ENCODE measurements at places on chromosomes 6 and 20.

DNA sequence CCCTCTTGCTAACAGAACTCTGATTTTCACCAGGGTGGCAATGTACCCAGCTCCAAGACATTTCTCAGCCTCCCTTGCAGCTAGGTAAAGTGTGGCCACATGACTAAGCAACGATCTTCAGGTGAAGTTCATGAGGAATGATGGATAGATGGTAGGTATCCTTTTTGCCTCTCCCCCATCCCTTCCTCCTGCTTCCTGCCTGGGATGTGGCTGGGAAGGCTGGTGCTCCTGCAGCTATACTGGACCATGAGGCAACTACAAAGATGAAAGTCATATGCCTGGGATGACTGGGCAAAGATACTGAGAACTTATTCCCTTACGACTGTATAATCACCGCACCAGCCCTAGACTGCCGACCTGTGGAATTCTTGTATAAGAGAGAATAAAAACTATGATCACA, 13.4 kb downstream of the ZNF335 start:
- no peak for DNase-seq

- no peak for DNase-seq
Observed at GRCh38 chr6:3260296-3260695, 1.5 kb downstream of the PSMG4 start.

- DNase-seq, result peak; percentile 32
Observed at GRCh38 chr6:41607736-41608135, 30.5 kb upstream of the MDFI start.

DNA sequence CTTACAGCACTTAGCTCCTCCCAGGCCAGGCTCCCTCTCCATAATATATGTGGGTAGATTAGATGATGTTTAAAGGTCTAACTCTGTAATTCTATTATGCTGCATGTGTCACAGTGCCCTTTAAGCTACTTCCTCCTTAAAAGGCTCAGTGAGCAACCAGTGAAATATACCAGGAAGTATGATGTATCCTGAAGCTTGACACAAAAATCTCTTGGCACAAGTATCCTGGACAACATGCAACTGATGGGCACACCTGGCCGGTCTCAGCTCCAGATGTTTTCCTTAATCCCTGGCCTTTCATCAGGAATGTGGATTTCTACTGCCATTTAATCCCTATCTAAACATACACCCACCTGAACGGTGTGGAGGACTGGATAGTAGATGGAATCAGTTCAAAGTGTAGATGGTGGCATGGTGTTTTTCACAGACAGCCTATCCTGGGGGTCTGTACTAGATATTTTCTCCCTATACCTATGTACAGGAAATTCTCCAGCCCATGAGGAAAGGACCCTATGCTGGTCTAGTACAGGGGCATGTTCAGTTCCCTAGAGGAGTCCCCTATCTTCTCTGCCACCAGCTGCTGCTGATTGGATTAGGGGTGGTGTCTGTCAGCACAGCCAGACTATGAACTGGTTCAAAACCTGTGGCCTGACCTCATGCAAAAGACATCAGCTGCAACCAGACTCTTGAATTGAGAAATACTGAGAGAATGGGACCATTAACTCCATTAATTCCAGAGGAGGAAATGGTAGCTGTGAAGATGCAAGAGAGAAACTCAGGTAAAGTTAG, 59.4 kb upstream of the CITED2 start:
- no peak for DNase-seq

GRCh38 chr20:15287329-15287728, 949.9 kb upstream of the FLRT3 start:
- DNase-seq, result no peak

DNA sequence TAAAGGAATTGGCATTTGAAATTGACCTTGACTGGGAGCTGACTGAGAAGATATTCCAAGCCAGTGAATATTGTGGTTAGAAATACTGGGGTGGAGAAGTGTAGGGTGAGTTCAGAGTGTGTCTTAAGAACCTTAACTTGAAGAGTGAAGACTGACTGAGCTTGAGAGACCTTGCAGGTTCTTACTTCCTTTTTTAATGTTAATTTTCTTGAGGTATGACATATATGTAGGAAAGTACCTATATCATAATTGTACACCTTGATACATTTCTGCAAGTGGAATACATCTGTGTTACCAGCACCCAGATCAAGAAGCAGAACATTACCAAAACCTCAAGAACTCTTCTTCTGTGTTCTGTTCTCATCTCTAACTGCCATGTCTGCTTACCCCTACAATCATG, 11.0 kb downstream of the DHX35 start:
- no peak for DNase-seq

GRCh38 chr6:6635291-6635690, 46.8 kb downstream of the LY86 start:
- no peak for DNase-seq

DNA sequence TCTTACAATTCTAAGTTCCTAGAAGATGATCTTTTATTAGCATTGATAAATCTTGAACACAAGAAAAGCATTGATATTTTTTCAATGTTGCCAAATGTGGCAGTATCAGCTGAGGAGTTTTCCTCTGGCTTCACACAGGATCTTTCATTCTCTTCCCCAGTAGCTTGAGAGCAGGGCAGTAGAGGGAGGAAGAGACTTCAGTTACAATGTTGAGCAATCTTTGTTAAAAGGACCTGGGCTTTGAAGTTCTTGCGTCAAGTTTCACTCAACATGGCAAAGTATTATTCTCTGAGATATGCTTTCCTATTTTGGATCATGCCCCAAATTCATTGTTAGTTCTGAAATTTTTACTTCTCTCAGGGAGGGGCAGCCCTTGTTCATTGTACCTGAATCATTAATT, 238.0 kb downstream of the COL12A1 start:
- DNase-seq, result no peak

- DNase-seq, result peak; percentile 59
Observed at GRCh38 chr6:138004430-138005287, 102.6 kb downstream of the PERP start.

DNA sequence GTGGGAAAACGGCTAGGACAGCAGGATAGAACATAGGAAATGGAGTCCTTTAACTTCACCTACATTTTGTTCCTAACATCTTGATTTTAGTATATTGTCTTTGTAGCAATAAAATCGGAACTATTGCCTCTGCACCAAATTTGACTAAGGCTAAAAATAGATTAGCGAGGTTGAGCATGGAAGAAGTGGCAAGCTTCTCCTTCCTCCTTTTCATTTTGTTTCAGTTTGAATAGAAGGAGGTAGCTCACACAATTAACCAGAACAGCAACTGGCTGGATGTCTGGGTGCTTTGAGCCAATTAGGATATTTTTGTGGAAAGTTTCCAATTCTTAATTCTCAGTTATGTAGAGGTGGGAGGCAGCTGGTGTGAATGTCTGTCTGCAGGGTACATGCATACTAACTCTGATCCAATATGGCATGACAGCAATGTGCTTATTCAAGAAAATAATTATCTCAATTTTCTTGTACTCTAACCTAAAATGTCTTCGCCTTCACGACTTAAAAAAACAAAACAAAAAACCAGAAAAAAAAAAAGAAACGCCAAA, 3.1 kb upstream of the HECA start:
- DNase-seq, result no peak

- DNase-seq, result no peak
Observed at GRCh38 chr6:32624565-32624964, 12.6 kb upstream of the HLA-DQA1 start.

GRCh38 chr20:3679749-3680700, 1.8 kb downstream of the ADAM33 start:
- DNase-seq, result no peak

- DNase-seq, result peak; percentile 51
Observed at GRCh38 chr20:12391099-12391498, 473.4 kb downstream of the BTBD3 start.

DNA sequence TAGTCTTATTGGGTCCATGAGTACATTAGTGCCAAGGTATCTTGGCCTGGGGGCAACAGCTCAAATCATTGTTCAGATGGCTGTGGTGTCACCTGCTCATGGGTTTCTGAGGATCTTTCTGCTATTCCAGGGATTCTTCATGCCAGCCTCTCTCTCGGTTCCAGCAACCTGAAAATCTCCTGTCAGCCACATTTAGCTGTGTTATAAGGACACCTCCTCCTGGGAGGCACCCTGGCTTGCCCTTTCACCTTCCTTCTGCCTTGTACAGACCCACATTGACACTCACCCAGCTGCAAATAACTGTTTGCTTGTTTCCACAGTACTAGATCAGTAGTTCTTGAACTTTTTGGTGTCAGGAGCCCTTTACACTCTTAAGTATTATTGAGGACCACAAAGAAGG, 159.9 kb downstream of the GRM4 start:
- DNase-seq, result no peak

DNA sequence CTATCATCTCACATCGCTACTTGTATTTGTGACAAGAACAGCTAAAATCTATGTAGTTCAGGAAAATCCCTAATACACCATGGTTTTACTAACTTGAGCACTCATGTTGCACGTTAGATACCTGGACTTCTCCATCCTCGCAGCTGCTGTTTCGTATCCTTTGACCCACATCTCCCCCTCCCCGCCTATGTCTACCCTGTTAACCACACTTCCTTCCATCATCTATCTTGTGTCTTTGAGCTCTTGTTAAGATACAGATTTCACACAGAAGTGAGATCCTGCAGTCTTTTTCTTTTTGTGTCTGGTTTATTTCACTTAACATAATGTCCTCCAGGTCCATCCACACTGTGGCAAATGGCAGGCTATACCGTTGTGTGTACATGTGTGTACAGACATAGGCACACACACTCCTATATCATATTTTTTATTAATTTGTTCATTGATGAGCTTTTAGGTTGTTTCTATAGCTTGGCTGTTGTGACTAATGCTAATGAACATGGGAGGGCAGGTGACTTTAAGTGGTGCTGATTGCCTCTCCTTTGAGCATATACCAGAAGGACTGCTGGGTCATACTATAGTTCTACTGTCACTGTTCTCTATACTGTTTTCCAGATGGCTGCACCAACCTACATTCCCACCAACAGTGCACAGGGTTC, 117.8 kb downstream of the WDR27 start:
- DNase-seq, result no peak

GRCh38 chr6:2746557-2747061, 4.1 kb downstream of the MYLK4 start:
- DNase-seq, result no peak

GRCh38 chr6:37727996-37728395, 30.3 kb upstream of the MDGA1 start:
- DNase-seq, result peak; percentile 63

DNA sequence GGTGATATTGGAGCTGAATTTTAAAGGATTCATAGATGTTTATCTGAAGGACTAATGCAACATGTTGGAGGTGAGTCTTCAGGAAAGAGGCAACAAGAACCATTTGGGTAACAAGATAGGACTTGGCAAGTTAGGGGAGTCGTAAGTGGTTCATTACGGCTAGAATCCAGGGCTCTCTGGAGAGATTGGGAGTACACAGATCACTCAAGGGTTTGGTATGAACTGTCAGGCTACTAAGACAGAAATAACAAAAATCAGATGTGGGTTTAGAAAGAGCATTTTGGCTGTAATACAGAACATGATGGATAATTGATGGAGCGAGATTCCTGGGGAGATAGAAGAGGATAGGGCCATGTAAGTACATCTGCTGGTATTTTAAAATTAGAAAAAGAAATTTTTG, 86.3 kb upstream of the ESR1 start:
- DNase-seq, result no peak

DNA sequence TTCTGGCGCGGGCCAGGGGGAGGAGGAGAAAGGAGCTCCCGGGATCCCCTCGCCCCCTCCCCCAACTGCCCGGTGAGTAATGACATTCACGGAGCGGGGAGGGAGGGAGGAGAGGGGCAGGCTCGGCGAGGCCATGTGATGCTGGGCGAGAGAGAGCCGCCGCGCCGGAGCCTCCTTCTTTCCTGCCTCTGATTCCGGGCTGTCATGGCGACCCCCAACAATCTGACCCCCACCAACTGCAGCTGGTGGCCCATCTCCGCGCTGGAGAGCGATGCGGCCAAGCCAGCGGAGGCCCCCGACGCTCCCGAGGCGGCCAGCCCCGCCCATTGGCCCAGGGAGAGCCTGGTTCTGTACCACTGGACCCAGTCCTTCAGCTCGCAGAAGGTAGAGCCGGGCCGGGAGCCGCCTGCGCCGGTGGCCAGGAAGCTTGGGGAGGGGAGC, at the start of gene GDAP1L1:
GDAP1L1 (plus strand) TSS at position 178 of the 441 bp plus-strand sequence; CDS start at position 205, 27 bp downstream.
- peak; percentile 74 for DNase-seq

- DNase-seq, result no peak
Observed at GRCh38 chr6:165663736-165664558, 906 bp upstream of the PDE10A start.

GRCh38 chr6:1110941-1111349, 201.0 kb upstream of the FOXQ1 start:
- no peak for DNase-seq

GRCh38 chr6:38762848-38763247, 47.7 kb downstream of the DNAH8 start:
- DNase-seq, result no peak

DNA sequence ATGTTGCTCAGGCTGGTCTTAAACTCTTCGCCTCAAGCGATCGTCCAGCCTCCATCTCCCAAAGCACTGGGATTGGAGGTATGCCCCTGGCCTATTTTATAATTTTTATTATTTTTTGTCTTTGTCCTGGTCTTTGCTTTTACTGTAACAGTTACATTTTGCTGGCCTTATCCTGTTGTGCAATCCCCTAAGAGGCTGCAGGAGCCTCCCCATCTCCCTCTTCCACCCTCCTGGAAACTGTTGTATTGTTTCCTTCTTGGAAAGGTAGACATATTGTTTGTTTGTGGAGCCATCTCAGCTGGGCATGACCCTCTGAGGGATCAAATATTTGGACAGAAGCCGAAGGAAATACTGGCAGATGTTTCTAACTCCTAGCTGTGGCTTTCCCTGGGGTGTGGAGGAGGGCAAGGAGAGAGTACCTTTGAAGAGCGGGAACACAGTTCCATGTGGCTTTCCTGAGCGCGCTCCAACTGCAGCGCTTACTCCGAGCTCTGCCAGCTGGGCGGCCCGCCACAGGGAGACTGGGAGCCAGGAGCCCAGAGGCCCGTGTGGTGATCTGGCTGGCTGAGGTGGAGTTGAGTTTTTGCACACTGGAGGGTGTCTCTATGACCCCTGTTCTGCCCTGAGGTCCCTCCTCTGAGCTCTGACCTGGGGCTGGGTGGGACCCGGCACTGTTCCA, 4.9 kb downstream of the MAPK13 start:
- no peak for DNase-seq

DNA sequence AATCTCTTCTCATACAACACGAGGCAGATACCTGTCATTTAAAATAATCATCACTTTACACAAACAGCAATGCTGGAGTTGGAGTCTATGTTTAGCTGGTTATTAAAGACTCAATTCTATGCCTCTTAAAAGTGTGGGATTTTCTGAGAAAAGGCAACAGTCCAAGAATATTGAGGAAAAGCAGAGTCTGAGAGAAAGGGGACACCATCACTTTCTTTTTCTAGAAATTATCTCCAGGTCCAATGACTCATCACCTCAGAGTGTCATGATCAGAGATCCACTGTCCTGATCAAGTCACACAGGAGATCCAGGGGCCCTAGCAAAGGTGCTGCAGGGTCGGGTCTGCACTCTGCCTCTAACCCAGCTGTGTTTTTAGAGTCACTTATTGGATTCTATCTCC, 8.0 kb downstream of the CYP24A1 start:
- DNase-seq, result no peak

- peak; percentile 57 for DNase-seq
Observed at GRCh38 chr20:45407067-45407745, 883 bp upstream of the DBNDD2 start.

- no peak for DNase-seq
Observed at GRCh38 chr6:132316970-132317369, 84.3 kb downstream of the MOXD1 start.

Data from NCI-H146 (cell line).